ENCODE measurements at places on chromosomes 4 and X.

- DNase-seq = no peak
Measured at GRCh38 chrX:151825925-151826485, 86.7 kb upstream of the MAGEA4 start.

DNA sequence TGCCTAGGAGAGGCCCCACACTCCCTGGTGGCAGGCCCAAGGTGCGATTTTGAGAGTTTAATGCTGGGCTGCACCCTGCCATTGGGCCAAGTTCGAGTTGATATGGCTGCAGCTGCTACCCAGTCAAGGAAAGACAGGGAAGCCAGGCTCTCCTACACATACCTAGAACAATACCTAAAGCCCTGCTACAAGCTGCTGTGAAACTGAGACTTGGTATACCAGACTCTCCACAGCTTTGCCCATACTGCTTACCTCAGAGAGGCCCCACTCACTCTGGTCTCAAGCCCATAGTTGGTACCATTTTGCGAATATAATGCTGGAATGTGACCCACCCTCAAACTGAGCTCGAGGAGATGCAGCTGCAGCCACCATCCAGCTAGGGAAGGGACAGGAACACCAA, 147.7 kb upstream of the MAGEB2 start:
- DNase-seq = no peak

DNA sequence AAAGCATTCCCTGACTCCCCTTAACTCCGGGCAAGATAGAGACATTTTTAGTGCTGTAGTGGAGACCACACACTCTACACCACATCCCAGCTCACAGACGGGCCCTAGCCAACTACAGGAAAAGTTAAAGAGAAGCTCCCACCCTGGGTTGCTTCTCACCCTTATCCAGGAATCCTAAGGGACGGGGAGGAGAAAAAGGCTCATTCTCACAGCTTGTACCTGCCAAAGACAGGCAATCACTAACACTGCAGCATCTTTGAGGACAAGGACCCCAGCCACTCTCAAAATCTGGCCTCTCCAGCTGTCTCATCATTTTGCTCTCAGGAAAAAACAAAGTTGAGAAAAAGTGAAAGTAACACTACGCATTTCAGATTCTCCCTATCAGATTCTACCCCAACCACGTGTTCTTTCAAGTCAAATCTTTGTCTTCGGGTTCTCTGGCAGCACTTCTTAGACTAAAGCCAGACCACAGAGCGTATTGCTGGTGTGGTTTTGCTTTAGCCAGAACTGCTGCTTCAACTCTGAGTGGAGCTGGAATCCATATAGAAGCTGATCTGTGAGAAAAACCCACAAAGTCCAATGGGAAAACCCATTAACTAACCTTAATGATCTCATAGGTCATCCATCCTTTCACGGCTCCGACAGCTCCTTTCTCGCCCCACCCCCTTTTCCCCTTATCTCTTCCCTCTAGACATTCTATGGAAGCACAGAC, 605.9 kb upstream of the DIPK2B start:
- no peak for DNase-seq

DNA sequence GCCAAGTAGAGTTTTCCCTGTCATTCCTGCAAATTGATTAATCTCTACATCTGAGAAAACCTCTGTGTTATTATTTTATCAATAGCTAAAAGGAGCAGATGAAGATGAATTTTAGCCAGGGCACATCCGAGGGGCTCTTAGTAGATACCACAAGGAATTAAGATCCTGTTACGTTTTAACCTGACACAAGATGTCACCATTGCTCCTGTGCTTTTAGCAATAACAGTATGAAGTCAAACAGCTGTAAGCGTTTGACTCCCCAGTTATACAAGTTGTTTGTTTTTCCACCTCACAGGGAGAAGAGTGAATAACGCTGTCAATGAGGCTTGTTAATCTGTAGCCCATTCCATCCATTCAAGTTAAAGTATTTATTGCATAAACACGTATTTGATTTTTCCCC, 76.0 kb upstream of the AP1S2 start:
- no peak for DNase-seq

Measured in C1 segment of cervical spinal cord (tissue), 14 donors.